ENCODE measurements at places on chromosomes 6 and 20.
A peak's percentile ranks its signal among the peaks of the same experiment; 100 is the strongest.

- no peak for DNase-seq
Measured at GRCh38 chr20:31816221-31816620, 2.9 kb upstream of the MYLK2 start.

DNA sequence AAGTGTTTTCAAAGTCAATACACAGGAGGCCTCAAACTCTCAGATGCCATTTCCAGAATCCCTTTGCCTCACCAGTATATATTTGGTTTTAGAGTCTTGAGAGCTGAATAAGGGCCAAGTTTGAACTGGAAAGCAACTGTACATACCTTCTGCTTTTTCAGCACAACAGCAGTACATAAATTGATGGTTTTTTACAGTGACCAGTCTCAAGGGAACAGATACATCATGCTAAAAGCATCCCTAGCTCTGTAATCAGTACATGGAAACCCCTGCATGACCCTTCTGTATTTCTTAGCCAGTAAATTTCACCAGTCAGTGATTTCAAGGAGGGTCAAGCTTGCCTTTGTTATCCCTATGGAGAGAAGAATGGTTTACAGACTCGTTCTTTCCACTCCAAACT, 40.6 kb upstream of the ECHDC1 start:
- no peak for DNase-seq

DNA sequence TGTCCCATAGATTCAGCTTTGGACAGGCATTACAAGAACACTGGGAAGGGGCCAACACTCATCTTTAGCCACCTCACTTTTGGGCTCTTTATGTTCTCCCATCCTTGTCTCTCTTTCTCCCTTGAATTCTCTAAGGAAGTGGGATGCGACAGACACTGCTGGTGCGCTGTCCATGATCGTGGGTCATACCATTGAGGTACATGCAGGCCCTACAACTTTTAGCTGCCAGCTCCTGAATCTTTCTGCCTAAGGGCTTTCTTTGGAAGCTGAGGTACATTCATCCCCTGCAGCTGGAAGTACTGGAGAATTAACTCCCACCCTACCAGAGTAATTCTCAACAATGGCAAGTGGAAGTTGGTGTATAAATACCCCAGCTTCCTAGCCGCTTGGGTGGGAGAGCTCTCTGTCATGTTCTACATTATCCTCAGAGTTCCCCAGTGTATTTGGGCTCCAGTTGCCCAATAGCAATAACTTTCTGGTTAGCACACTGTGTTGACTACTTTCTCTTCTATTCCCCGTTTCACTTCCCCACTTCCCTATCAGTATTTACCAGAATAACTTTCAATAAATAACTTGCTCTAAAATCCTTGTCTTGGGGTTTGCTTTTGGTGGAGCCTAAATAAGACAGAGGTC, 309.4 kb upstream of the RNF24 start:
- no peak for DNase-seq

DNA sequence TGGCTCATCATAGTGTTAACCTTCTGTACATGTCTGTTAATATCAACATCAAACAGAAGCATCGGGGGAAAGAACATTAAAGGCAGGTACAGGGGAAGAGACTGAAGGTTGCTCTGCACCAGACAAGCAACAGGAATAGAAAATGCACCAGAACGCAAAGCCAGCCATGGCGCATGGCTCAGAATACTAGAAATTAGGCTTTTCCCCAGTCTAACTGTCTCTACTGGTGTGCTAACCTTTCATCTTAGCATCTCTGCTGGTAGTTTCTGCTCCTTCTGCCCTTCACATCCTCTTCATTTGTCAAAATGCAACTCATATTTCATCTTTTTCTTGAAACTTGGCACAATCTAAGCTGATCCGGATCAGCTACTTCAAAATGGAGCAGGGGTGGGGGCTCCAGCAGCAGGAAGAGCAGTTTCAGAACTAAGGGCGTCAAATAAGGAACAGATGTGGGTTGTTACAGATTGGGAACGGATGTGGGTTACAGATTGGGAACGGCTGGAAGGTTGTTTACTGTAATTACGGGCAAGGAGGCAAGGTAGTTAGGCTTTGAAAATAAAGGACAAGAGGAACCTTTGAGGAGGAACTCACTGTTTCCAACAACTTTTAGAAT, 13.1 kb upstream of the RNASET2 start:
- no peak for DNase-seq

- DNase-seq: no peak
Measured at GRCh38 chr6:153412519-153412918, 281.4 kb upstream of the RGS17 start.

GRCh38 chr6:44722736-44723135, 335.2 kb downstream of the CDC5L start:
- no peak for DNase-seq

DNA sequence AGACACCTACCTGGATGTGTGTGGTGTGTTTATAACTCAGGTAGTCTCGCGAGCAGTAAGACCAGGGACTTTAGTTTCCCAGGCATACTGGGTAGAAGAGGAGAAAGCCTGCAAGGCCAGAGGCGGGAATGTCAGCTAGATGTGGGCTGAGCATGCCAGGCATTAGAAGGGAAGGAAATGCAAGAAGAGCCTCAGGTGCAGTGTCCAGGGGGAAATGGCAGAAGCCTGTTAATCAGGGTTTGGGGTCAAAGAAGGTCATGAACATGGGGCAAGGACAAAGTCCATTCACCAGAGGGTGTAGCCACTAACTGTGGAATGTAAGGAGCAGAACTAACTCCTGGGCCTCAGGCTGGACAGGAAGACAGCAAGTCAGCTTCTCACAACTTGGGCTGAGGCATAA, 305.0 kb downstream of the SMOC2 start:
- no peak for DNase-seq

GRCh38 chr6:111552241-111552744, 53.4 kb downstream of the TRAF3IP2 start:
- peak; percentile 53 for DNase-seq

- no peak for DNase-seq
Measured at GRCh38 chr6:98640366-98640765, 194.0 kb upstream of the POU3F2 start.

DNA sequence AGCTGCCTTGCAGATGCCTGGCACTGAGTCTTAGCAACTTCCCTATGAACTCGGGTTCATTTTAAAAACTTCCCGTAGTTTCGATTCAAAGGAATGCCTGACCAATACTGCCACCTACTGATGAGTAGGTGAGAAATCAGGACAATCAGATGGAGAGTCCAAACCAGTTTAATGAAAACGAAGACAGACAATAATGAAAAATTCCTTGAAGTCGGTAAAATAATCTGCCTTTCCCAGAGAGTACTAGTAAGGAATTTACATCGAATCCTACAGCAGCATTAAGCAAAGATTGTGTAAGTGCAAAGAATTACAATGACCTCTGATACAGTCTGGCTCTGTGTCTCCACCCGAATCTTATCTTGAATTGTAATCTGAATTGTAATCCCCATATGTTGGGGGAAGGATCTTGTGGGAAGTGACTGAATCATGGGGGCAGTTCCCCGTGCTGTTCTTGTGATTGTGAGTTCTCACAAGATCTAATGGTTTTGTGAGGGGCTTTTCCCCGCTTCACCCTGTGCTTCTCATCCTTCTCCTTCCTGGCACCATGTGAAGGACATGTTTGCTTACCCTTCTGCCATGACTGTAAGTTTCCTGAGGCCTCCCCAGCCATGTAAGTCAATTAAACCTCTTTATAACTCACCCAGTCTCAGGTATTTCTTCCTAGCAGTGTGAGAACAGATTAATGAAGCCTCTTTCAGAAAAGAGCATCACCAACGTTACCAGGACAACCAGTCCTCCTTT, 134.4 kb downstream of the ARHGAP18 start:
- DNase-seq: peak; percentile 31

GRCh38 chr6:1396952-1397868, 7.8 kb downstream of the FOXF2 start:
- peak; percentile 54 for DNase-seq

DNA sequence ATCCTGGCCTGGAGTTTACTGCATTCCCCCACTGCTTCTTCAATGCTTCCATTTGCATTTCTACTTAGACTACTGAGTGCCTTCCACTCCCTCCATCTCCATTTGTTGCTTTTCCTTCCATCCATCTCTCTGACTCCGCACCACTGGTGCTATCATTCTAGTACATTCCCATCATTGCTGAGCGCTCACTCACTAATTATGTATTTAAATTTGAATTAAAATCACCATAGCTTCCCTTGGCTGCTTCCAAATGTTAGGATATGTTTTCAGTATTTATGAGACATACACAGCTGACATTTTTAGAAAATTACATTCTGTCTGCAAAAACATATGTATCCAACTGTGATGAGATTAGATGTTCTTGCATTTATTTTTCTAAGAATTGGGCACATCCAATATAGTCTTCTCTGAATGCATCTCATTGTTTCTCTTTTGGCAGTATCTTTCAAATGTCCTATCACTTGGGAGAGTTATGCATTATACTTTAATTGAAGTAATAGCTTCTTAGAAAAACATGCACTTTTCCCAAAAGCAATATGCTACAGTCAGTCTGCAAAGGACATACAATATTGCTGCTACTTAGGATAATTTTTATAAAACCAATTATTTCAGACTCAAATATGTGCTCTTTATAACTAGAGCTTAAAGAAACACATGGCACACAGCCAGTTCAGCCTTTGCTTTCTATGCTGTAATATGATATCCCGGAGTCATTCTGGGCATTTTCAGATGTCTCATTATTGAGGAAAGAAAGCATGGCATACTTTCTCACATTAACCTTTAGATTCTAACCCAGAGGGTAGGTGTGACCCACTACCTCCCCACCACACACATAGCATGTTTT, 12.1 kb upstream of the COL21A1 start:
- DNase-seq: peak; percentile 6

- DNase-seq: no peak
Measured at GRCh38 chr6:170010665-170011203, 259.3 kb downstream of the ERMARD start.

- DNase-seq: no peak
Measured at GRCh38 chr6:4545893-4546292, 230.3 kb upstream of the CDYL start.

DNA sequence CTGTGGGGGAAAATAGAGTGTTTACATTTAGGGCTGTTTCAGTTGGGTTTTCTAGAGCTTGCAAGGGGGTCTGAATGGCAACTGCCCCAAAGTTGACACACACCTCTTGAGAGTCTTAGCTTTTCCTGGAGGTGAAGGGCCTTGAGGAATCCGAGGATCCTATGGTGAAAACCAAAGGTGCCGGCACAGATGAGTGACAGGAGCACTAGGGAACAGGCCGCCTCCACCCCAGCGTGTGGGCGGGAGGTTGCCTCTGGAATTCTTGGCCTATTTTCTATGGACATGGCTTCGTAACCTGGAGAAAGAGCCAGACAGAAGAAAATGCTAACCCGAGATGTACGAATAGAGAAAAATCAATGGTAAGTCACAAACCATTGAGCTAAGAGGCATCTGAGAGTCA, 283.2 kb upstream of the FOXQ1 start:
- DNase-seq: no peak

DNA sequence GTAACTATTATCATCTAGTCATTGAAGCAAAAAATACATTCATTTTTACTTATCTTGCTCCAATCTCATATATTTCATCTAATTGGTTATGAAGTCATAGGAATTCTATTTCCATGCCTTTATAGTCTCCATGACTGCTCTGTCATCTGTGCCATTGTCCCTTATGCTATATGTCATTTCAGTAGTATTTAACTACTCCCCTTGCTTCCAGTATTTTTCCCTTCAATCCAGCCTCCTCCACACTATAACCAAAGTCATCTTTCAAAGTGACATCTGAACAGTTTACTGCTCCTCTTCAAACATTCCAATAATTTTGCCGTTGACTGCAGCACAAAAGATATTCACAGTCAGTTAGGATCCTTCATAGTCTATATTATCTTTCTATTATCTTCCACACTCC, 216.6 kb upstream of the HS3ST5 start:
- DNase-seq: no peak

- DNase-seq: no peak
Measured at GRCh38 chr20:4813076-4813862, 91.6 kb downstream of the PRND start.

- DNase-seq: no peak
Measured at GRCh38 chr6:167148021-167148420, 9.8 kb downstream of the GPR31 start.

DNA sequence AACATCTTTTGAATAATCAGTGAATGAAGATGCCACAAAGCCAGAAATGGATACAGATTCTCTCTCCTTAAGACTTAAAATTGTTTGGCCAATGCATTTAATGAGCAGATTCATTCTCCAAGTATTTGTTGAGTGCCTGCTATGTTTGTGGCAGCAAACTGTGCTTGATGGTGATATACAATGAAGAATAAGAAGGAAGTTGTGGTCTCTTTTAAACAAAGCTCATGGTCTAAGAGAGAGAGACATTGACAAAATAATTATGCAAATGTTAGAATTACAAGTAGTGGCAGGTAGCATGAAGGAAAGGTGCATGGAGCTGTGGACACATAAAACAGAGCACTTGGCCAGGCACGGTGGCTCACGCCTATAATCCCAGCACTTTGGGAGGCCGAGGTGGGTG, 28.3 kb downstream of the NFATC2 start:
- no peak for DNase-seq

DNA sequence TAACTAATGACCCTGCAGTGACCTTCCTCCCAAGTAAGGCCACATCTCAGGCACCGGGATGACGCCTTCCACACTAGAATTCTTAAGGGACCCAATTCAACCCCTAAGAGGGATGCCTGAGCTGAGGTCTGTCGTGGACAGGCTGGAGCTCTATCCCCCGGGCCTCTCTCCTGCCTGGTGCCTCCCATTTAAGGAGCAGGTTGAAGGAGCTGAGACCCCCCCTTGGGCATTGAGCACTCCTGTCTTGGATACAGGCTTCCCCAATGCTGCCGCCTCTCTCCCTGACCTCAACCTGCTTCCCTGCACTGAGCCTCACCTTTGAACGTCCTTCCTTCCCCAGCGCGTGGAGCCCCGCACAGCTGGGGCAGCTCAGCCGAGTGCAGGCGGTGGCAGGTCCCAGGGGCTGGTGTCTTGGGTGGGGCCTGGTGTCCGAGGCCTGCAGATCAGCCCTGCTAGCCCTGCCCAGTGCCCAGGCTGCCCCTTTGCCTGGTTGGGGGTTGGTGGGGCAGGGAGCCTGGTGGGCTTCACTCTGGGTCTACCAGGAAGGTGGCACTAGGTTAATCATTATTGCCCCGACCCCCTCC, 19.9 kb upstream of the BHLHE23 start:
- DNase-seq: no peak

GRCh38 chr6:44642870-44643522, 255.5 kb downstream of the CDC5L start:
- DNase-seq: no peak

DNA sequence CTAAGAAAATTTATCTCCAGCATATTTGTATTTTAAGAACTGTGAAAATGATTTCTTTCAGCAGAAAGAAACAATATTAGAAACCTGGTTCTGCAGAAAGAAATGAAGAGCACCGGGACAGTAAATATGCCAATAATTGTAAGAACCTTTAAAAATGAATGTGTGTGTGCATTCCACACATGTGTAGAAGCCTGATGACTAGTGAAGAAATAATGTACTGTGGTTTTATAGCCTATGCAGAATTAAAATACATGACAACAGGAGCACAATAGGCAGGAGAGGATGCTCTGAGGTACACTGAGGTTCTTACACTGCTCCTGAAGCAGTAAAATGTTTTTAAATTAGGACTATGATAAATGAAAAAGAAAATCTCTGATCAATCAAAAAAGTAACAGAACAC, 48.9 kb downstream of the SNX14 start:
- no peak for DNase-seq

- DNase-seq: no peak
Measured at GRCh38 chr6:135479601-135480000, 17.9 kb downstream of the AHI1 start.
